Heart right ventricle (tissue), 16 donors: ENCODE measurements at places on chromosomes 1 and 21.
A peak's percentile ranks its signal among the peaks of the same experiment; 100 is the strongest.

DNA sequence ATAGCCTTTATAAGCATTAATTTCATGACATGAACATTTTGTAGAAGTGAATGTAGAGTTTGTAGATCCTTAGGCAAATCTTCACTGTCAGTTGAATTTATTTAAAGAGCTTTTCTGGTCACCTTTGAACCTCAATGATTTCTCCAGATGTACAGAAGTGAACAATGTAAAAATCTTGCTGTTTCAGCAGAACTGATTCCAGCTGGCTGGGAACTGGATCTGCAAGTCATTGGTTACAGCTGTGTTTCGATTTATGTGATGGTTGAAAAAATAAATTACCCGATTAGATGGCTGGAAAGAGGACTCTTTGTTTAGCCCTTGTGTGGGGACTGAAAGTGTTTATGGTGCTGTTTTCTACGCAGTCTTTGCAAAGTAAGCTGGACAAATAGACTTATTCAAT, 849.8 kb downstream of the USP25 start:
- DNase-seq = peak; percentile 33

- no peak for DNase-seq
Observed at GRCh38 chr1:93083979-93084378, 4.9 kb downstream of the MTF2 start.

GRCh38 chr21:34640858-34641257, 25.9 kb upstream of the RCAN1 start:
- DNase-seq = no peak

DNA sequence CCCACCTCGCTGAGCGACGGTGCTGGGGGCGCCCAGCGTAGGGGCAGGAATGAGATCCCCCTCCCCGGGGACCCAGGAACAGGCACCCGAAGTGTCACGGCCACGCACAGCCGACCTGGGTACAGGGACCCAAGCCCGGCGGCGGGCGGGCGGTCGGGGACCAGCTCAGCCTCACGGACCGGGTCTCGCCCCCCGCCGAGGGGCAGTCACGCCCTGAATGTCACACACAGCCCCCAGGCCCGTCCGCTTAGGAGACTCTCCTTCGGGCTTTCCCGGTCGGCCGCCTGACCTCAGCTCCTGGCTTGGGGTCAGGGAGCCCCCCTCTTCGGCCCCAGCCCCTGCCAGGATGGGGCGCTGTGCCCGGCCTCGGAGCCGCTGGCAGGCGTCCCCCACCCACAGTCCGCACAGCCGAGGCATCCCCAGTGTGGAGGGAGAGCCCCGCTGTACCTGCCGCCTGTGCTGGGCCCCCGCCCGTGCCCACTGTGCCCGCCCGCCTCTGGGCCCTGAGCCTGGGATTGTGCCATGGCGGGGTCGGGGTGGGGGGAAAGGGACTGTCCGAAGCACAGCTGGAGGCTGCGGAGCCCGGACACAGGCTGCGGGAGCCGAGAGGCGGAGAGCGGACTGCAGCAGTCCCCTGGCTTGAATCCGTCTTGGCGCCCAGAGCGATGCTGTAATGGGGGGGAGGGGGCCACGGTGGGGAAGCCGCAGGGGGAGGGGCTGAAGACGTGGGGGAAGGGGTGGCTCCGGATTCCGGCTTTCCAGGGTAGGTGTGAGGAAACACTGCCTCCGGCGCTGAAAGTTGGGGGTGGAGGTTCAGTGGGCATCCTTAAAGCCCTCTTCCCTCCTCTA, 627 bp upstream of the DLGAP3 start:
- no peak for DNase-seq

- DNase-seq = no peak
Observed at GRCh38 chr1:23394181-23394580, 24.5 kb upstream of the ZNF436 start.

DNA sequence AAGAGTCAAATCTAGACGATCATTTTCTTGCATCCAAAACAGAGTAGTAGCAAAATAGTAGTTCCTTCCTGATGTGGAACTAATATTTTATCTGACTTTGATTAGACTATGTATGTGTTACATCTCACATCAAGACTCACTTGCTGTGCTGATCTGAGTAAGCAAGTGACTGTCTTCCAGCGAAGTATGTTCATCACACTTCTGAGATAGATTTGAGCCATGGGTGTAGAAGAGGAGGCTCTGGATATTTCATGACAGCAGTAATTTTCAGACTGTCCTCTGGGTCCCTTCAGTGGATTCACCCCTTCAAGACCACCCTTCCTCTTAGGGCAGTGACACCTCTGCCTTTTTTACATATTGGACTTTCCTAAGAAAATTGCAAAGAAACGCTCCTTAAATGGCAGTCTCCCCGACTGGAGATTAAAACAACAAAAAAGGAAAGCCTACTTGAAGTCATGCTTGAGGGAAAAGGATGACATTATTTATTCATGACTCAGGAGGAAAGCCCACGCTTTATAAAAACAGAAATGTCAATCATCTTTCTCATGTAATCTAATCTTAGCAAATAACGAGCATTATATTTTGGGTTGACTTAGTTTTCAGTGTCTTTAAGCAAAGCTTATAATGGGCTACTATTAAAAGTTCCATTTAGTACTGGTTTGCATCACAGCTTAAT, 22.8 kb downstream of the ATP1B1 start:
- no peak for DNase-seq

DNA sequence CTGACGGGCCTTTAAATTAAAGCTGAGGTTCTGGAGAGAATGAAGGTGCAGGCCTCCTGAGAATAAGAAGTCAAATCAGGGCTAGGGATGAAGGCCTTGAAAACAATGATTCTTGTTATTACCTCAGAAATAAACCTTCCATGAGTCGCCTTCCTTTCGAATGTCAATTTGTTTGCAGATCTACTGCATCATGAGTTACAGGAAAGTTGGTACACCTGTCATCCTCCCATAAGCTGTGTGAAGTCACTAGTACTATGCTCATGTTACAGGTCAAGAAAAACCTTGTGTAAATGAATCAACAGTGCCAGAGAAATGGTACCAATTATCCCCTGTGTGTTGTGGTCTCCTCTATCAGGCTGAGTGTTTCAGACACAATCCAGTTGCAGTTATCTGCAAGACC, 281.2 kb upstream of the PLXNA2 start:
- DNase-seq = no peak

GRCh38 chr1:12580054-12580887, 37.7 kb downstream of the DHRS3 start:
- no peak for DNase-seq

GRCh38 chr1:179814546-179814838, 63.1 kb downstream of the TOR1AIP2 start:
- no peak for DNase-seq

GRCh38 chr1:54754045-54754444, 10.3 kb downstream of the PARS2 start:
- no peak for DNase-seq

DNA sequence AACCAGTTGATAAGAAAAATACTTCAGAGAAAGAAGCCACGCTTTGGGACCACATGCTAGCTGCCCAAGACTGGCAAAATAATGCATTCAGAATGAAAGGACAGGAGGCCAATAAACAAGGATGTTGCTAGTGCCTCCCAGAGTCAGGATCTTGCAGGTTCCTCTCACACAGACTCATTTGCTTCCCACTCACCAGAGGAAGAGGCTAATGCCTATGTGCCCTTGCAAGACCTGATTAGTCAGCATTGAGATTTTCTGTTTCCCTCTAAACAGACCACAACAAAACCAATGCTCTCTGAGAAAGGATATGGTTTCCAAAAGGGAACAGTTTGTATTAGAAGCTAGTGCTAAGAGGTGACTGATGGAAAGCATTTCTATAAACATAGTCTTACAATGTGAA, 85.7 kb downstream of the NRDC start:
- no peak for DNase-seq

- no peak for DNase-seq
Observed at GRCh38 chr1:184069675-184070074, 18.1 kb downstream of the TSEN15 start.

- DNase-seq = peak; percentile 33
Observed at GRCh38 chr1:167601442-167602383, 28.3 kb upstream of the RCSD1 start.

- no peak for DNase-seq
Observed at GRCh38 chr1:101044259-101044658, 18.7 kb upstream of the DPH5 start.

DNA sequence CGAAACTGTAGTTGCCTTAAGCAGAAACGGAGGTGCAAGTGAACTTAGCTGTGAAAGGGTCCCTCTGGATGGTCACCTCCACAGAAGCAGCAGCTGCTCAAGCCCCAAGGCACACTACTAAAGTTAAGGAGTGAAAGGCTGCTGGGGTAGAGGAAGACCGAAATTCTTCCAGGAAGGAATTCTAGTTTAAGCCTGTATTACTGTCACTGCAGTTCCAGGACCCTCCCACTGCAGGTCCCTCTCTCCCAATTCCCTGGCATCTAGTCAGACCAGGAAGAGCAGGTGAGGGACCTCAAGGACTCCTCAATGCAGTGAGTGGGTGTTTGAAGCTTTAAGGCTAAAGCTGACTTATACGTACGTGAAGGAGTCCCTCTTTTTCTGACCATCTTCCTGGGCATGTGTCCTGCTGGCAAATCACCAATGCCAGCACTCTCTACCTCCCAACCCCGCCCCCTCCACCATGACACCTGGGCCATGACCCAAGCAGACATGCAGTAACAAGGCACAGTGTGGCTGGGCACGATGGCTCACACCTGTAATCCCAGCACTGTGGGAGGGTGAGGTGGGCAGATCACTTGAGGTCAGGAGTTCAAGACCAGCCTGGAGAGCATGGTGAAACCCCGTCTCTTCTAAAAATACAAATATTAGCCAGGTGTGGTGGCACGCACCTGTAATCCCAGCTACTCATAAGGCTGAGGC, 57.2 kb downstream of the TGFBR3 start:
- no peak for DNase-seq

GRCh38 chr1:204829133-204829825, 41.4 kb upstream of the NFASC start:
- no peak for DNase-seq

DNA sequence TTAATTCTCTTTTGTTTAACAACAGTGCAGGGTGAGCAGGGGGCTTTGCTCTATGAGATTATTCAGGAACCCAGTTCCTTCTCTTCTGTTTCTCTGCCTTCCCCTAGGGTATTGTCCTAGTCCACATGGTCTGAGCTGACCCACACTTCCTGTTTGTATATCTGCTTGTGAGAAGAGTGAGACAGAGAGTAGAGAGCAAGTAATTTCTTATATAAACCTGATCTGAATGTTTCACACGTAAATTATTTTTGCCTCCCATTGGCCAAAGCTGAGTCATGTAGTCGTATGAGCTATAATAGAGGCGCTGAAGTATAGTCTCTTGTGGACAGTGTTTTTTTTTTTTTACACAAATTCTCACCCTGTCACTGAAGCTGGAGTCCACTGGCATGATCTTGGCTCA, 134.2 kb upstream of the SERTAD4 start:
- no peak for DNase-seq

DNA sequence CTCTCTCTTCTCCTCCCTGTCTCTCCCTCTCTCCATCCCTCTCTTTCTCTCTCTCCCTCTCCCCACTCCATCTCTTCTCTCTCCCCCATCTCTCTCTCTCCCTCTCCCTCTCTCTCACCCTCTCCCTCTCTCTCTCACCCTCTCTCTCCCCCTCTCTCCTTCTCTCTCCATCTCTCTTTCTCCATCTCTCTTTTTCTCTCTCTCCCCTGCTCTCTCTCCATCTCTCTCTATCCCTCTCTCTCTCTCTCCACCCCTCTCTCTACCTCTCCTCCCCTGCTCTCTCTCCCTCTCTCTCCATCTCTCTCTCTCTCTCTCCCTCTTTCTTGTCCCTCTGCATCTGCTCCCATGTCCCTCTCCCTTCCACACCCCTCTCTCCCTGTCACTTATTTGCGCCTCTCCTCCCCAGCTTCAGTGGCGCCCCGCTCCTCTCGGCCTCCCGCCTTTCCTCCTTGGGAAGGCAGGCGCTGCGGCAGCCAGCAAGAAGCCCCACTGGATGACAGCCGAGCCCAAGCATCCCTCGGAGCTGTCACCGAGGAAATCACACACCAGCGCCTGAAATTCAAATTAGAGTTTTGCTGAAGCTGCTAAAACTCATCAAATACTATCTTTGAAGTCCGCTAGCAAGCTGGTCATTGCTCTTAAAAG, 15.3 kb upstream of the EPHA8 start:
- DNase-seq = no peak

GRCh38 chr21:44418108-44418875, 37.0 kb upstream of the LRRC3 start:
- no peak for DNase-seq

DNA sequence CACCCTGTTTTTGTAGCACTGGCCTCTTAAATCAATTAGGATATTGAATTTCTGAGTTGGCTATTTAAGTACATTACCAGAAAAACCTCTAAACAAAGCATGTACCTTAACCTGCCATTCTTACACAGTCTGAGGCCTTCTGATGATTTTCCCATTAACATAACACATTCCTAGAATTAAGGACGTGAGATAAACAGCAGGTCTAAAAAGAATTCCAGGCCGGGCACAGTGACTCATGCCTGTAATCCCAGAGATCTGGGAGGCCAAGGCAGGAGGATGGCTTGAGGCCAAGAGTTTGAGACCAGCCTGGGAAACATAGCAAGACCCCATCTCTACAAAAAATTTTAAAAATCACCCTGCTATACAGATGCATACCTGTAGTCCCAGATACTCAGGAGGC, 18.0 kb upstream of the LRRC8D start:
- DNase-seq = no peak

DNA sequence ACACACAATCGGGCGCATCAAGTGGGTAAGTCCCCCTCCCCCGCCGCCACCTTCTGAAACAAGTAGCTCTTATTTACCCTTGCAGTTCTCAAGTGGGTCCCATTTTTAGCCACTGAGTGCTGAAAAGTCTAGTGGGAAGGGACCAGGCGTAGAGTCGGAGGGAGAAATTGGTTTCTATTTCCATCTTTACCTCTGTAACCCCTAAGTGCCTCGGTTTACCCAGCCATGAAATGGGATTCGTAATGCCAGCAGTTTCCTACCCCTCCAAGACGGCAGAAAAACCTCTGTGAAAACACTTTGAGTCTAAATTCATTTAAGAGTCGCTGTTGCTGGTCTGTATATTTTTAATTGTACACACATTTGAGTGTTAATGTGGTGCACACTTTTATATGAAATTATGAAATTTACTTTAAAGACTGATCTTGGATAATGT, 928 bp downstream of the TLCD4 start:
- no peak for DNase-seq

GRCh38 chr1:241269116-241269515, 87.9 kb downstream of the RGS7 start:
- DNase-seq = no peak
